ENCODE measurements at places on chromosomes 7 and 10.

DNA sequence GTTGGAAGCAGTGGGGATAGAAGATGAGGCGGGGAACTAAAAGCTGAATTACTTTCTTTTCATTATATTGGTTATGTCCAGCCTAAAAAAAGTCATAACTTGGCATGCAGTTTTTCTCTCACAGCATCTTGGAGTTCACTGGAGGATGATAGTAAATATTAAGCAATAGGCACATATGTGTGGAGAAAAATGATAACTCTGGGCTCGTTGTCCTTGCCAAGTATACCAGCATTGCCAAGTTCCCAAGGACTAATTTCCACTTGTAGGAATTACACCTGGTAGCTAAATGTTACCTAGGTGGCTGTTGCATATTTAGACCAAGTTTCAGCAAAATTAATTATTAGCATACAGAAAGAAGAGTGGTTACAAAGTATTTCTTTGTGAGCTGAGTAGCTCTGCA is 1007.6 kb downstream of the ANKRD7 start:
- DNase-seq, result no peak

- no peak for DNase-seq
These were observed 101.1 kb downstream of the PLXNA4 start for GRCh38 chr7:132475037-132475668.

- no peak for DNase-seq
These were observed 468.6 kb upstream of the COBL start for GRCh38 chr7:51785171-51785570.

DNA sequence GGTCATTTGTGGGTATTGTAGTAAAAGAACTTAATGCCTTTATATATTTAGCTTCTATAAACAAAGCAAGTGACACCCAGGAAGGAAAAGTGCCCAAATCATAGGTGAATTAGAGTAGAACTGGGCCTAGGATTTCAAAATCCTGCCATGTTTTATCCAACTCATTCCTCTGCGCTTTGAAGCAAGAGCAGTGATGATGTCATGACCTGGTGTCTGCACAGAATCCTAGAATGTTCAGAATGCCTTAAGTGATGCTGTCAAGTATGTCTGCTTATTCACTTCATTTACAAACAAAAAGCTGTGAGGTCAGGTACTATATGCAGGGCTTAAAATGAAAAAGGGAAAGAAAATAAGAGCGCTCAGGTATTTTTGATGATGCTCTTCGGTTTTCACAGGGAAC is 737.2 kb upstream of the ANKRD30A start:
- no peak for DNase-seq

DNA sequence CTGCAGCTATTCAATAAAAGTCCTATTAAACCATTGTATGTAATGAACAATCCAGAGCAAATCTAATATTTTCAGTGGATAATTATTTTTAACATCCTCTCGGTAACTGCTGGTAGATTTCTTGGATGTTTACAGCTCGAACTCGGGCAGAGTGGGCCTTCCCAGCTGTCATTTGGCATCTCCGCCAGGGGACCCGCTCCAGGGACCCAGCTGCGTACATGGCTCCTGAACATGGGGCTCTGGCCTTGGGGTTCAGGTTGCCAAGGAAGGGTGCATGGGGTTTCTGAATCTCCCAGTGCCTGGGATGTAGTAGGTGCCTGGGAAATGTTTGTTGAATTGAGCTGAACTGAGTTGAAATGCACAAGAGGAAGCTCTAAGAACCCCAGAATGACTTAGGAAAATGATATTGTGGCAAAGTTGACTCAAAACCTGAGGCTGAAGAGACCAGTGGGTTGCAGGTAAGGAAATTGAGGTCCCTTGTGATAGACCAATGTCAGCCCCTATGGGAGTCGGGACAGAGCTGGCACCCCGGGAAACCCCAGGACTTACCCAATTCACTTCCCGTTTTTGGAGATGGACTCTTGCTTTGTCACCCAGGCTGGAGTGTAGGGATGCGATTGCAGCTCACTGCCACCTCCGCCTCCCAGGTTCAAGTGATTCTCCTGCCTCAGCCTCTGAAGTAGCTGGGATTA is 228.4 kb downstream of the CUX1 start:
- DNase-seq, result no peak

- DNase-seq, result no peak
These were observed 9.0 kb upstream of the TMEM120A start for GRCh38 chr7:76003351-76003750.

DNA sequence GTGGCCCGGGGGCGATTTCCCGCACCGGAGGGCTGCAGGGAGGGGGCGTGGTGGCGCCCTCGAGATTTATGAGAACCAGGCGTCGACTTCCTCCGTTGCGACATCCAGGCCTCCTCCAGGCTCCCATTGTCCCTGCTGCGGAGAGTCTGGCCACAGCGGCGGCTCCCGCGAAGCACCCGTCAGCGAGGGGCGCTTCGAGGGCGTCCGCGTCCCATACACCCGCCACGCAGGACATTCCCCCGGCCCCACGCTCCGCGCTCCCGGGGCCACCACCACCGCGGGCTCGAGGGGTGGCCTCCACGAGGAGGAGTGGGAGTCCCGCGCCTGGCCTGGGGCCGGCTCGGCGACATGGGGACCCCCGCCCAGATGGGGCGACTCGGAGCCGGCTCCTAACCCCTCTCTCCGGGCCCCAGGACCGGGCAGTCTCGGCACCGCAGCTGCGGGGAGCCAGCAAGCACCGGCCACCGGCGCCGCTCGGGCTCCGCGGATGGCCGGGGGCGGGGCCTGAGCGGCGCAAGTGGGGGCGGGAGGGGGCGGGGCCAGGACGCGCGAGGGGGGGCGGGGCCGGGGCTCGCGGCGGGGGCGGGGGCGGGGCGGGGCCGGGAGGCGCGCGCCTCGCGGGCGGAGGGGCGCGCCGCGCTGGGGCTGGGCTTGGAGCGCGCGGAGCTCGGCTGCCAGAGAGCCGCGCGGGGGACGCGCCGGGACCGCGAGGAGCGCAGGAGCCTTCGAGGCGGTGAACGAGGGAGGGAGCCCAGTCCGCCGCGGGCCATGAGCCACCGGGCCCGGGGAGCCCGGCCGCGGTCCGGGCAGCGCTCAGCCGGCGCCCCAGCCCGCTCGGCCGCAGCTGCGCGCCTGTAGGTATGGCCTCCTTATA is at the start of gene SH2B2:
Gene SH2B2 (plus strand): TSS at position 632 of the 874 bp plus-strand sequence. CDS start 13,683 bp downstream, outside the sequence.
- no peak for DNase-seq

- no peak for DNase-seq
These were observed 305.2 kb upstream of the ETV1 start for GRCh38 chr7:14294637-14295036.

GRCh38 chr10:114515298-114515914 is 111.1 kb upstream of the AFAP1L2 start:
- no peak for DNase-seq

DNA sequence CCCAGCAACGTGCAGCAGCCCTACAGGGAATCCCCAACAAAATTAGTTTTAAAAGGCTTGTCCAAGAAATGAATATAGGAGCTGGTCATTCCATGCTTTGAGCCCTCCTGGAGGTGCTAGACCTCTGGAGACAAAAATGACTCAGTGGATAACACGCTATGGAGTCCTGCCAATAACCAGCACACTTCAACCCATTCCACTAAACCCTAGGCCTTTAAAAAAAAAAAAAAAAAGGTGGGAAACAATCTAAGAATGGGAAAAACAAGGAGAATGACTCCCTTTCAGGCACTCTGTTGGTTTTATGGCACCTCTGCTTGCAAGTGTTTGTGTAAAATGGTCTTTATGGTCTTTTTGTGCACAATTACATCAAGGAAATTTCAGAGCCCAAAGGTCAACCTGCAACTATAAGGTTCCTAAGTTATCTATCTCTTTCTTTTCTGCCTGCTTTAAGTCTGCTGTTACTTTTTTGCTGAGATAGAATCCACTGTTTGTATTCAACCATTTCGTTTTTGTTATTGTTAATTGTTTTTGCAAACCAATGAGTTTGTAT is 21.3 kb downstream of the AVL9 start:
- no peak for DNase-seq

DNA sequence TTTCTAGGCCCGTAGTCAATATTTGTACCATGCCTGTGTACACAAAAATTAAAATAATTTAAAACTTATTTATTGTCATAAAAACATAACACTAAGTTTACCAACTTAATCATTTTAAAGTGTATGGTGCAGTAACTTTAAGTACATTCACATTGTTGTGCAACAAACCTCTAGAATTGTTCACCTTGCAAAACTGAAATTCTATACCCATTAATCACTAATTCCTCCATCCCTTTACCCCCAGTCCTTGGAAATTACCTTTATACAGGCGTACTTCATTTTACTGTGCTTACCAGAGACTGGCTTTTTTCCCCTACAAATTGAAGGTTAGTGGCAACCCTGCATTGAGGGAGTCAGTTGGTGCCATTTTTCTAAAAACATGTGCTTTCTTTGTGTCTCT is 6.3 kb upstream of the DYNC1I1 start:
- no peak for DNase-seq

- DNase-seq, result no peak
These were observed 177.7 kb upstream of the COL1A2 start for GRCh38 chr7:94216944-94217461.

GRCh38 chr7:22751341-22751740 is 24.3 kb downstream of the IL6 start:
- no peak for DNase-seq

- no peak for DNase-seq
These were observed 86.1 kb downstream of the LHPP start for GRCh38 chr10:124547647-124548168.

Data from activated T-cell treated with anti-CD3 and anti-CD28 coated beads for 4 hours (primary cell).